ENCODE measurements at places on chromosomes 7 and 10.

DNA sequence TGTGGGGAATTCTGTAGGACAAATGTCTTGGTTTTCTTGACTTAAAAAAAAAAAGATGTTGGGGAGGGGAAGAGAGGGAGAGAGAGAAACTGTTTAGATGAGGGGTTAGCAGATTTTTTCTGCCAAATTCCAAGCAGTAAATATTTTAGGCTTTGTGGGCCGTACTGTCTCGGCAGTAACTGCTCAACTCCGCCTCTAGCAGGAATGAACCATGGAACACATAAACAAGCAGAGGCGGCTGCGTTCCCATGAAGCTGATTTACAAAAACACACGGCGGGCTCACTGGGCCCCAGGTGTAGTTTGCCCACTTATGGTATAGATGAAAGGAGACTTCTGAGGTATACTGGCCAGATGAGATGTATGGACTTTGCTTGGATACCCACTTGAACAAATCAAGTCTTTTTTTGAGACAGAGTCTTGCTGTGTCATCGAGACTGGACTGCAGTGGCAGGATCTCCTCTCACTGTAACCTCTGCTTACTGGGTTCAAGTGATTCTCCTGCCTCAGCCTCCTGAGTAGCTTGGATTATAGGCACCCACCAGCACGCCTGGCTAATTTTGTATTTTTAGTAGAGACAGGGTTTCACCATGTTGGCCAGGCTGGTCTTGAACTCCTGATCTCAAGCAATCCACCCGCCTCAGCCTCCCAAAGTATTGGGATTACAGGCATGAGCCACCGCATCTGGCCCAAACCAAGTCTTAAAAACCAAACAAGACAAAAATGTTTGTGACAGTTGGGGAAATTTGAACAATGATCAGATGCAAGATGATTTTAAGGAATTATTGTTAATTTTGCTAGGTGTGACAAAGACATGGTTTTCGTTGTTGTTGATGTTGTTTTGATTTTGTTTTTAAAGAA lies 9.7 kb upstream of the ADAMTS14 start:
- no peak for DNase-seq

DNA sequence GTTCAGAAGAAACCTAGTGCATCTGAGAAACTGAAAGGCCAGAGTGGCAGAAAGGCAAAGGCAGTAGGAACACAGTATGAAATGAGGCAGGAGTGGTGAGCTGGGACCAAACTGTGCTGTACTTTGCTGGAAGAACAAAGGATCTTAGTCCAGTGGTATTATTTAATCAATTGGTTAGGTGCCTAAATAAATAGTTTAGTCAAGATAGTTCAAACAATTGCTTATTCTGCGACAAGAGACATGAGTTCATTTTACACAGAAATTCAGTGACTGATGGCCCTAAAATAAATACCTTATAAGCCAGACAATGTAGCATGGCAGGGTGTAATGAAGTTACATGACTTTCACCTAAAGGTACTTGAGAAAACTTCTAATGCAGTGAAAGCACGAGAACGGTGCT lies 181.8 kb upstream of the LRRN3 start:
- no peak for DNase-seq

DNA sequence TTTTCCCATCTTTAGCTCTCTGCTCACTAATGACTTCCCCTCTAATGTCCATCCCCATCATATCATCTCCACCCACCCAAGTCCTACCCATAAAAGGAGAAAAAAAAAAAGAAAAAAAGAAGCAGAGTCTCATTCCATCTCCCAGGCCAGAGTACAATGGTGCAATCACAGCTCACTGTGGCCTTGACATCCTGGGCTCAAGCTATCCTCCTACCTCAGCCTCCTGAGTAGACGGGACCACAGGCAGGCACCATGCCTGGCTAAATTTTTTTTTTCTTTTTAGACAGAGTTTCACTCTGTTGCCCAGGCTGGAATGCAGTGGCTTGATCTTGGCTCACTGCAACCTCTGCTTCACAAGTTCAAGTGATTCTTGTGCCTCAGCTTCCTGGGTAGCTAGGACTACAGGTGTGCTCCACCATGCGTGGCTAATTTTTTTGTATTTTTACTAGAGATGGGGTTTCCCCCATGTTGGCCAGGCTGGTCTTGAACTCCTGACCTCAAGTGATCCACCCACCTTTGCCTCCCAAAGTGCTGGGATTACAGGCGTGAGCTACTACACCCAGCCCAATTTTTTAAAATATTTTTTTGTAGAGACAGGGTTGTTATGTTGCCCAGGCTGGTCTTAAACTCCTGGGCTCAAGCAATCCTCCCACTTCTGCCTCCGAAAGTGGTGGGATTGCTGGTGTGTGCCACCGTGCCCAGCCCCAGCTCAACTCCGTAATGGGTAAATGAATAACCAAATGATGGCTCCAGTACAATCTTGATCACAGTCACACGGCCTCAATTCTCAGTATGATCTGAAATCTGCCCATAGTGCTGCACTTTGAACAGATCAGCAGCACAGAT lies 24.6 kb upstream of the SGMS1 start:
- no peak for DNase-seq

DNA sequence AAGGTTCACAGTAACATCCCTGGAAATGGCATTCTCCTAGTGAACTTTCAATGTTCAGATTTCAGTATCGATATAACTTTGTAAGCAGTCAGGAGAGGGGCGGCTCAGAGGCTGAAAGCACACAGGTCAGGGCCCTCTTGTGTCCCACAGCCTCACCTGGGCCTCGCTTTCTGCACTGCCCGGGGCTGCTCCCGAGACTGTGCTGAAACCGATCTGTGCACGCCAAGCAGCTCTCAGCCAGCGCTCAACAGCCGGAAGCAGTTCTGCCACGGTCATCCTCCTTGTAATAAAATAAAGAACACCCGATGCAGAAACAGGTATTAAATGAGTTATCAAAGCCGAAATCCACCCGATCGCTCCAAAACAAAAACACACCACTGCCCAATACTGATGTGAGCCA lies 106.0 kb downstream of the DIP2C start:
- DNase-seq: no peak

DNA sequence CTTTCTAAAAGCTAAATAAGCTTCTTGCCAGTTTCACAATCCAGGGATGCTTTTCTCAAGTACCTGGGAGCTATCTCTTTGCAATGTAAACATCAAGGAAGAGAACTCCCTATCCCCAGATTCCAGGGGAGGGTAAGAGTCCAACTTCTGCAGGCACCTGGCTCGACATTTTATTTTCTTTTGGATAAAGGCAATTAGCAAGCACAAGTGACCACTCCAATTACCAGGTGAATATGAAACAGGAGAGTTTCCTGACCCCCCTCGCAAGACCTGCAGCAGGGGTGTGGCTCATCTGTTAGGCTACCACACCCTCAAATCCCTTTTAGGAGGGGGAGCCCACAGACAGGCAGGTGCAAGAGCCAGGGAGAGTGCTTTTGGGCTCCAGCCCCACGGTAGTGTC lies 28.6 kb upstream of the LANCL2 start:
- no peak for DNase-seq

DNA sequence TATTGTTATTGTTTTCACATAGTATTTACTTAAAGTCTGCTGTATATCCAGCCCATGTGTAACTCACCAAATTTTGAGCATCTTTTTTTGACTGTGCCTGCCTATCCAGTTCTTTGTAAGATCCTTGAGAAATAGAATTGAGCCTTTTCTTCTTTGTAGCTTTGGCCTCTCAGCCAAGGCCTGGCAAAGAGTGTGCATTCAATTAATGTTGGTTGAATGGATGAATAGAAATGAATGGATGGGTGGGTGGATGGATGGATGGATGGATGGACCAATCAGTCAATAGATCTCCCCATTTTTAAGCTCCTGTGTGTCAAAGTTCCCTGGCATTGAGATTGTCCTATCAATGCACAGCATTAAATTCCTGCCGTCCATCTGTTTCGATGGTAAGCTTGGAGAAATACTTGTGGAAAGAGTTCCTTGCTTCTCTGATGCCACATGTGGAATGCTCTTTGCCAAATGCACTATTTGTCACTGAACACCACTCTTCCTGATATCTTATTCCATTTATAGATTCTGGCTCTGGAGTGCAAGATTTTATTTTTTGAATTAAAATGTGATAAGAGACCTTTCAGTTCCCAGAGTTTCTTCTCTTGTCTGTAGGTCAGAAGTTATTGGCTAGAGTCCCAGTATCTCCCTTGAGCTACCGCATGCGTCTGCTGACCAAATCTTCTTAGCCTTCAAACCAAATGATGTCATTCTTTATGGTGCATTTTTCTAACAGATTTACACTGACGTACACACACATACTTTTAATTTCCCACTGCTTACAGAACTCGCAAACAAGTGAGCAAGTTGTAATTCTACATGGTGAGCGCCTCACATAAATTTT lies 20.7 kb upstream of the ADRB1 start:
- no peak for DNase-seq

- DNase-seq: no peak
These were observed 23.3 kb downstream of the CALML3 start for GRCh38 chr10:5547931-5548660.

DNA sequence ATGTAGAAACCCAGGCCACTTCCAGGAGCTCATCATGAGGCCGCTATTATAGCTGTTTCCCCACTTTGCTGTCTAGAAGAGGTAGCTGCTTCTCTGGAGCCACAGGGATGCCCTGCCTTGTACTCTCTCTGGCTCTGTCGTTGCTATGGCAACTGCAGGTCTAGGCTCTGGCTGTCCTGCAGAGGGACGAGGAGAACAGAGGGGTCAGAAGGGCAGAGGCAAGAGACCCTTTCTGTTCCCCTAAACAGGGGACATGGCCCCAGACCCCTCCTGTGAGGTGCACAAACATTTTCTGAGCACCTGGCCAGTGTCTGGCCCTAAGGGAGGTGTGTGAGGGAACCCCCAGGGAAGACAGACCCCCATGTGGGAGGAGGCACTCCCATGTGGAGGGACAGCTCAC lies 31.4 kb downstream of the ITPRIP start:
- no peak for DNase-seq

GRCh38 chr7:33814400-33814799 lies 90.9 kb upstream of the BMPER start:
- DNase-seq: no peak

DNA sequence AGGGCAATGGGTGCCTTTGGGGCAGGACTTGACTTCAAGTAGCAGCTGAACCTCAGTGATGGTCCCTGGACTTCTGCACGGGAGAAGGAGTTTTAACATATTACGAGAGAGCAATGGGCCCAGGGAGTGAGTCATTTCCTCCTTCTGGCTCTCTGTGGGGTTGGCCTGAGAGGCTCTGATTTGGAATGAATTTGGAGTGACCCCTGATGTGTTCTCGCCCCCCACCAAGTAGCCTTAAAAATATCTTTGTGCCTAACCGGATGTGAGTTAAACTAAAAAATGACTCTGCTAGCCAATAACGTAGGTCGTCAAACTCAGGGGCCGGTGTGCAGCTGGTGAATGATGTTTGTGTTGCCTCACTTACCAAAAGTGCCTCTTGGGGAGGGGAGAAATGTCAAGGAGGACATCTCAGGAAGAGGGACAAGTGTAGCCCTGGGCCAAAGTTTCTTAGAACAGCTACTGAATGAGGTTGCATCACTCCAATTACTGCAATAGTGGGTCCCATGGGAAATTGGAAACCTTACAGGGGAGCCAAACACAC lies 656.6 kb downstream of the INHBA start:
- DNase-seq: no peak

GRCh38 chr10:133276100-133276434 lies 601 bp downstream of the ADAM8 start:
- no peak for DNase-seq

DNA sequence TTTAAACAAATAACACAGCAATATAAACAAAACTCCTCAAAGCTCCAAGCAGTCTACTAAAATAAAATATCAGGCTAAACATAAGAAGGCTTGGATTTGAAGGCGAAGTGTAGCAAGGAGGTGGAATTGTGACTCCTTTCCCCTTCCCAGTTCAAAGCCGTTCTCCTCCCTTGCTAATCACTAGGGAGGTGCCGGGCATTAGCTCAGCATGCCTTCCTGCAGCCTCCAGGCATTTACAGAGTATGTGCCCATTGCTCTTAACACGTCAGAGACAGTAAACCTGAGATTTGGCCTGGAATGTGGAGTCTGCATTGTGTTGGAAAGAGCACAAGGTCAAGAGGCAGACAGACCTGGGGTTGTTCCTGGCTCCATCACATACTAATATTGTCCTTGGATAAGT lies 15.6 kb downstream of the CNNM1 start:
- DNase-seq: no peak

DNA sequence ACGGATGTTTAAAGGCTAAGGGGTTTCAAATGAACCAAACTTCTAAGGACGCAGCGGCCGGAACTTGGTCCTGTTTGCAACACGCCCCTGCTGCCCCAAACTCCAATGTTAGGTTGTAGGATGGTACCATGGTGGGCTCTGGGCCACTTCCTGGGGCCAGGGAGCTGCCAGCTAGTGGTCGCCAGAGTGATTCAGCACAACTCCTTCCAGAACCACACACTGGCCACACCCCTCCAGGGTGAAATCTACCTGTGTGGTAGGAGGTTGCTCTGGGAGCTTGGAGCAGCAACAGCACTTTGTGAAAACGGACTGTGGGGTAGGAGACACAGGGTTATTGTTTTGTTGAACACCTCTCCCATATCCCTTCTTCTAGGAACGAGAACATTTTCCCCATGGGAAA lies 161.1 kb downstream of the FANK1 start:
- no peak for DNase-seq

GRCh38 chr7:44759246-44759645 lies 10.6 kb downstream of the ZMIZ2 start:
- no peak for DNase-seq

- DNase-seq: no peak
These were observed 18.7 kb upstream of the ACHE start for GRCh38 chr7:100914208-100914878.

- DNase-seq: no peak
These were observed 139.4 kb downstream of the GFRA1 start for GRCh38 chr10:116133634-116134033.

Measured in stimulated activated CD8-positive, alpha-beta memory T cell treated with anti-CD3 and anti-CD28 coated beads, Interleukin-15, amount 100 ng/mL, for 4 hours (primary cell).